ENCODE measurements at places on chromosomes 6 and 20.

DNA sequence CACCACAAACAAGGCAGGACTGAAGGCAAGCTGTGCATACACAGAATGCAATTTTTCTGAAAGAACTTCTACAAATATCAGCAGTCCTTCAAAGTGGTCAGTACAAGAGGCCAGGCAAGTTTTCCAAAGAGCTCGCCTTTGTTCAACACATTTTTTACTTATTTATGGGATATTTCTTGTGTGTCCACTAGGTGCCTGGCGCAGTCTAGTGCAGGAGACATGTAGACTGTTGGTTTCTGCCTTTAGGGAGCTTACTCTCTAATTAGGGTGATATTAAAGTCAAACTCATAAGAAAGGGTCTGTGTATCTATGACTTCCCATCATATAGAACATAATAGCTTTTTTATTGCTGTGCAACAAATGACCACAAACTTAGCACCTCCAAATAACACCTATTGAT, 21.2 kb upstream of the VEGFA start:
- no peak for DNase-seq

DNA sequence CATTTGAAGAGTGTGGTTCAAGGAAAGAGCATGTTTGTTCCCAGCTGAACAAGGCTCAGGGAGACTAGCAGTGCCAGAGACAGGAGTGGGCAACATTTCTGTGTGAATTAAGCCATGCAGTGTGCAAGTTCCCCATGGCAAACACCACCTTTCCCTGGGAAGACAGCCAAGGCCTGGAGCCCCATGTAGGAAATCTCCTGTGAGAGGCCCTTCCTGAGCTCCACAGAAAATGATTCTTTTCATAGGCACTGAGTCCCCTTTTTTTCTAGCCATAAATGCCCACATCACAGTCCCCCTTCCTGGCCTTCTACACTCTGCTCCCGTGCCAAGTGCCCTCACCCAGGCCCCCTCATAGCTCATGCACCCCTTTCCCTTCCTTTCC, 11.8 kb upstream of the TRAM2 start:
- DNase-seq: no peak

DNA sequence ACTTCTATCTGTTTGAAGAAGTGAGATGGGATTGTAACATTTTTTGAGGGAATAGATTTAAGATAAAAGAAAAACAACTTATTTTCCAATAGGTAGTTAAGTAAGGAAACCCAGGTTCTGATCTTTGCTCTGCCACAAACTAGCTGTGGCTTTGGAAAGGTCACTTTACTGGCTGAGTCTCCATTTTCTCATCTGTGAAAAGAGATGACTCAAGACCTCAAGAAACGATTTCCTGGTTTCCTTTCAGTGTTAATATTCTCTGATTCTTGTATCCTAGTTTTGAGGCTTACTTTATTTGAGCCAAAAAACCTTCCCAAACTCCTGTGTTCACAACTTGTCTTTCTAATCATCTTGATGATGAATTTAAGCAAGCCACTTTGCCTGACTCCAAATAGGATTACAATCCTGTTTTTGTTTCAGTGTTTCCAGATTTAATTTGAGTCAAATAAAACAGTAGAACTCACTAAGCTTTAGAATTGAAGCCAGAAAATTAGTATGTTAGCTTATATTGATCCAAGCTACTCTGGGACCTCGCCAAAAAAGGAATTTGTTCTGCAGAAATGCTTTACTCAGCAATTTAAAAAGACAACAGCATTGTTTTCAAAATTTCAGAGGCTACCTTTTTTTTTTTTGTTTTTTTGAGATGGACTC, 51.1 kb downstream of the ENPP1 start:
- no peak for DNase-seq

DNA sequence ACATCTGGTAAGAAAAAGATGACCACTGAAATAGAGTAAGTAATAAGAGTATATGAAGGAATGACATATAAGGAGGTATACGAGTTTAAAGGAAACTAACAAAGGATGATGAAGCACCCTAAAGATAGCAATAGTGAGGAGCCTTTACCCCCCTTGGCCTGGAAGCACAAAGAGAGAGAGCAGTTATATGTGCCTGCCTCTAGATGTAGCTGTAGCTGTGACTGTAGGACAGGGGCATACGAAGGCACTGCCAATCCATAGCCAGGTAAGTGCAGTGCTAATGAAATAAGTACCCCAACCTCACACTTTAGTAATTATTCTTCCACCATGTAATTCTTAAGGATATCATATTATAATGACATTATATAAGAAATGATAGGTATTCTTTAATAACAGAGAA, 90.1 kb upstream of the FKBP1C start:
- DNase-seq: no peak

DNA sequence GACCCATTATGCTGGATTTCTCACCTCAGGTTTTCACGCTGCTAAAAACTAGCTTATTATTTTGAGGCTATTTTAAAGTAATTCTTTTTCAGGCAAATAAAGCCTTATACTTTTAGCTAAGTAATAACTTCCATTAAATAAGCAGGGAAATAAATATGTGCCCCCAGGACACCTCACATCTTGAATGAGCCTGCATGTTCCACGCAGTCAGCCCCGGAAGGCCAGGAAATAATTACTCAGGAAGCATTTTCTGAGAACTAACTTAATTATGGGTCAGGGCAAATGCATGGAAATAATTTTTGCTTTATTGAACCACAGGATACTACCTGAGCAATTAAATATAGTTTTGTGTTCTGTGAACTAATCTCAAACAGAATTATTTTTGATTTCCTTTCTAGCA, 41.1 kb downstream of the STX7 start:
- no peak for DNase-seq

DNA sequence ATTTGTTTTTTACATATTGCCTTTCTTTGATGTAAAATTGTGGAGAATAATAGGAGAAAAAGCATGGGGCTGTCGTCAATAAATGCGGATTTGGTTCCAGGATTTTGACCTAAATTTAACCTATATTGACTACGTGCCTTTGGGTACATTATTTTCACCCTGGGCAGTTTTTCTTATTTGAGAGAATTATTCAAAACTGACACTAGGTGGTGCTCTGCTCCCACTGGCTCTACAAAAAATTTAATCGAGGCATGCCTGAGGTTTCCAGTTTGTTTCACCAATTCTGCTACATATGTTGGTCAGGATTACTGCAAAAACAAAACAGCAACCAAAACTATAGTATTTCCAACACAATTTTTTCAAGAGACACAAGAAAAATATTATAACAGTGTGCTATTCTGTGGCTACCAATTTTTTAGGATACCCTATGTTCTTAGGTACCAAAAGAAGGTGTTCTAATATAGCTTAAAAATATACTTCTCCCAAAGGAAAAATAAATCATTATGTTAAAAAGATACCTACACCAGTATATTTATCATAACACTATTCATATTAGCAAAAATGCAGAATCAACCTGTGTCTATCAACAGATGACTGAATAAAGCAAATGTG, 48.6 kb upstream of the FABP7 start:
- no peak for DNase-seq

GRCh38 chr6:144066741-144067484, 28.5 kb downstream of the SF3B5 start:
- DNase-seq: no peak

DNA sequence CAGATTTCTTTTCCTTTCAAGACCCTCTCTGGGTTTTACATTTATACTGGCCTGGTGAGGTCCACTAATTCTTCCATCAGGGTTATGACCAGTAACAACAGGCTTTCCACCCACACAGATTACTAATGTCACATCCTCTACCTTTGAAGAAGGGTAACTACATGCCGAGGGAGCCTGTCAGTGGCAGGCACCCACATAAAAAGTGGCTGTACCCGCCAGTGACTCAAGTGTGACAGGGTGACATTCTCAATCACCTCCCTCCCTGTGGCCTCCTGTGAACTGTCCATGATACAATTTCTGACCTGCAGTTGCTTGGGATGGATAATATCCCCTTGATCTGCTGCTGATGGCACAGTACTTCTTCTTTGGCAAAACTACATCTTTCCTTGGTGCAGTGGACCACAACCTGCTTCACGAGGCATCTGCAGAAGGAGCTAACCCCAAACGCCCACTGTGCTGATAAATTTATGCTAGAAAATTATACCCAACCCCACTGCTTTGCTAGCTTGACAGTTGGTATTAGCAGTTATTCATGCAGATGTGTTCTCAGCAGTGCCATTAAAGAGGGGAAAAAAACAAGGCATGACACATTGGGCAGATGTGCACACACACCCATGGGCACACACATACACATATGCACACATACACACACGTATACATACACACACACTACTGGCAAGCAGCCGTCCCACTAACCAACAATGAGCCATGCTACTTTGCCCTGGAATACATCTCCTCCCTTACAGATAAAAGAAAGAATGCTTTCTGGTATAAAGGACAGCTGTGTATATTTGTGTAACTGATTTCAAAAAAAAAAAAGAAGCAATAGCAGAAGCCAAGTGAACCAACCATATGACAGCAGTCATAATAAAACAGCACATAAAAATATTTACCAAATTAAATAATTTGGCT, 20.8 kb downstream of the GFOD1 start:
- no peak for DNase-seq

DNA sequence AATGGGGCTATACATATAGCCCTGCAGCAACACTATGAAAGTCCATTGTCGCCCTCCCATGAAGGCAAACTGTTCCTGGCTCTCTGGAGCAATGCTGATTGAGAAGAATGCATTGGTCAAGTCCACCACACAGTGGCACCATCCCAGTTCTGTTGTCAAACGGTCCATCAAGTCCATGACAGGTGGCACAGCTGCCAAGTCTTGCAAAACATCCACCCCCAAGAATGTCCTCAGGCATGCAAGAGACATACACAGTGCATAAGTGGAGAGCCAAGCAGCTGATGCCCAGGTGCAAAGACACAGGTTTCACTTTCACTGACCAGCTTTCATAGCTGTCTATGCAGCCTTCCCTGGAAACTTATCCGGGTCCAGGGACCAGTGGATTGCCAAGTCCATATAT, 17.5 kb downstream of the ZNF391 start:
- no peak for DNase-seq

DNA sequence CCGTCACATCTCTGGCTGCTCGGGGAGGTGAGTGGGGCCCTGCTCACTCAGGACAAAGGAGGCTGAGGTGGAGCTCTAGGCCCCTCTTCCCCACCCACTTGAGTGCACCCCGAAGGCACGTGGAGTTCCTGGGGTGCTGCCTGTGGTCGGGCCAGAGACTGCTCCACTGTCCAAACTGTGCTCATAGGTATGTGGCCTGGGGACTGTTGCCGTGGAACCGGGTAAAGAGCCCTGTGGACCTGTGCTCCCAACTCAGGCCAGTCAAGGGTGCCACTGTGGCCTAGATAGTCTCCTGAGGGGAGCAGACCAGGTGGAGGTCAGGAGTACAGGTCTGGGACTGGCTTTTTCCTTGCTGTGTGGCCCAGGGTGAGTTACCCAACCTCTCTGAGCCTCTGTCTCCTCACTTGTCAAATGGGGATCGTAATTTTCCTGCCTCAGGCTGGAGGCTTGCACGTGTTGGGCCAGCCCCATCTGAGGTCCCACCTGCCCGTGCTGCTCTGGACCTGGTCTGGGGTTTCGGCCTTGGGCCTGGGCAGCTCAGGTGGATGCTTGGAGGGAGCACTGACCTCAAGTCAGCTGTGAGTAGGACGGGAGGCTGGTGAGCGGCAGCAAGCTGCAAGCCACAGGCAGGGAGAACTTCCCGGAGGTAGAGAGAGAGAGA, 12.4 kb upstream of the NPBWR2 start:
- DNase-seq: no peak

GRCh38 chr6:147075381-147075780, 128.8 kb upstream of the STXBP5 start:
- DNase-seq: no peak

GRCh38 chr6:124297507-124297906, 493.8 kb downstream of the NKAIN2 start:
- no peak for DNase-seq

- no peak for DNase-seq
These were observed 102.7 kb downstream of the FOXC1 start for GRCh38 chr6:1712451-1712850.

DNA sequence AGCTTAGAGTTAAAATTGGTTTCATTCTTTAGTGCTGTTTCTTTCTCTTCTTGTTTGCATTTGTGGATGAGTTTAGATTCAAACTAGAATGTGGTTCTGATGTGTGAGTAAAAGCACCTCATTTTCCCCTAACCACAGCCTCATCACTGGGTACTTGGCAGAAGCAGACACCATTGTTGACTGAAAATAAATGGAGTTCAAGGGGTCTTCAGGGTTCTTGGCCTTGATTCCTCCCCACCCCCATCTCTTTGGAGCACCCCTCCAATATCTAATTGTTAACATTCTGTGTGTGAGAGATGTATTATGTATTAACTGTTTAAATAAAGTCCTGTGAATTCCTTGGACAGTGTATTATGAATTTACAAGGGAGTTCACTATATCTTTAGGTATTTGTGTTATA, 59.6 kb downstream of the JARID2 start:
- no peak for DNase-seq

DNA sequence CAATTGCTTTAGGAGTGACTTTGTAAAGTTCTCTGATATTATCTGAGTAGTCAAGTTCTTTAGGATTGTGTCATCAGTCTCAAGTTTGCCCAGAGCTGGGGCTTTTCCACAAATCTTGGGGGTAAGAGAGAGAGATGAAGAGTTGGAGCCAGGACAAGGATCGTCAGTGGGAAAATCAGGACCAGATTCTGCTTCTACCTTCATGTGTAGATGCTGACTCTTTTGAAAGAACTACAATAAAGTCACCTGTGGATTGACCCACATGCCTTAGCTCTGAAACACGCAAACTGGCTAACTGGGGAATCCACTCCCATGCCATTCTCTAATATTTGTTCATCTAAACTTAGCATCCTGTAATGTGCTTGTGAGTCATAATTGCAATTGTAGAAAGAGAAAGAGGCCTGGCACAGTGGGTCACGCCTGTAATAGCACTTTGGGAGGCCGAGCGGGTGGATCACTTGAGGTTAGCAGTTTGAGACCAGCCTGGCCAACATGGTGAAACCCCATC, 15.6 kb upstream of the BICRAL start:
- DNase-seq: no peak

GRCh38 chr6:38775870-38776269, 60.8 kb downstream of the DNAH8 start:
- no peak for DNase-seq

GRCh38 chr20:47143657-47144056, 212.8 kb downstream of the ZMYND8 start:
- no peak for DNase-seq

DNA sequence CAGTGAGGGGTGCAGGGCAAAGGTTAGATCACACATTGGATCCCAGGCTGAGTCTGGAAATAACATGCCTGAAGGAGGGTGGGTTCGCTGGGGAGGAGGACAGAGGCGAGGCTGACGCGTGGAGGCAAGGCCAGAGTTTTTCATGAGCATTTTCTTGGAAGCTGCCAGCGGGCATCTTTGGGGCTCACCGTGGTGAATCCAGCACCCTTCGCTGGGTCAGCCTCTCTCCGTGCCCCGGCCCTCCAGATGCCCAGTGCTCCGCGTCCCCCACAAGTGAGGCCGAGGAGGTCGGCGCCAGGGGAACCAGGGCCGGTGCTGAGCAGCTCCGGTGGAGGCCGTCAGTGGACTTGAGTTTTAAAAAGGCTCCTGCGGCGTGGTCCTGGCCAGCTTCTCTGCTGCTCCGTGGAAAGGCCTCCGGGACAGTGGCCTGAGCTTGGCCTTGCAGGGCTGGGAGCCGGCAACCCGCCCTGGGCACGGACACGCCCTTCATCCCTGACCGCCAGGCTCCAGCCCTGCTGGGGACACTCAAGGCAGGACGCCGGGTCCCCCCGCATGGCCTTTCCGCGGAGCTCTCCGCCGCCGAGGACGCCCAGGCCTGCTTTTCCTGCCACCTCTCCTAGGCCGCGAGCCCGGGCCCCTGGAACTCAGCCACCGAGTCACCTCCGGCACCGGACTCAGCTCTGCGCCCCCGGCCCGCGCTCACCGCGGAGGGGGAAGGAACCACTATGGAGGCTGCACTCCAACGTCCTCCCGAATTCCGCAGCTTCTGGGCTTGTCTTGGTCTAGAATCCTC, 114.3 kb downstream of the THBS2 start:
- DNase-seq: no peak

Measured in stimulated activated naive CD4-positive, alpha-beta T cell (primary cell).